ENCODE measurements at places on chromosomes 4 and X. TPM values are rescaled to one million over a fixed set of nuclear protein-coding genes. Genes with fewer than 3 reads are reported as not detected.

JCHAIN gene
- 0.10 TPM for total RNA-seq

STATH gene
- not detected for total RNA-seq

CD38 gene
- 0.12 TPM for total RNA-seq

OTC gene
- total RNA-seq = not detected
